T-helper 2 cell treated with Interferon-gamma antibody and Interleukin-4, amounts not matched to agents 5 μg/mL and 100 μg/mL, for 36 hours (primary cell): ENCODE measurements at places on chromosomes 2 and 18.

GRCh38 chr2:199261239-199261638 is 196.5 kb downstream of the SATB2 start:
- no peak for DNase-seq
- H3K27me3 ChIP-seq, result no peaks in the 10 kb centered on the region
- H3K36me3 ChIP-seq, result no peaks in the 10 kb centered on the region
- H3K4me1 ChIP-seq, result no peaks in the 10 kb centered on the region
- H3K27ac ChIP-seq, result no peak overlapping the region

DNA sequence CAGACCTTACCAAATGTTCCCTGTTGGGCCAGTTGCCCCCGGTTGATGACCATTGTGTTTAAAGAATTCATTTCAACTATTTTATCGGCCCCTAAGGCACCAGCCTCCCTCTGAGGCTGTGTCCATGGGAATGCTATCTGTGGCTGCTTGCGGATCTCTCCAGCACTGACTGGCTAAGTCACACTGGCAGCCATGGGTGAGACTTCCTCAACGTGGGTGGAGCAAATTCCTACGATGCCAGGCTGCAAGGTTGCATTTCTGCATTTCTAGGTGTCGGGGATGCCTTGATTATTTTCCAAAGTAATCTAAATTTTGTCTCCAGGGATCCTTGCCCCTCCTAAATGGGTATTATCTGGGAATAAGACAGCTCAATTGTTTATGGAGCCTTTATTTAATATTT is 6.2 kb downstream of the CXCR4 start:
- DNase-seq, result no peak
- peaks cover 39% of the 10 kb centered on the region for H3K36me3 ChIP-seq
- H3K27me3 ChIP-seq, result peaks cover under 1% of the 10 kb centered on the region
- H3K4me3 ChIP-seq, result no peak overlapping the region
- peaks cover 39% of the 10 kb centered on the region for H3K4me1 ChIP-seq

GRCh38 chr2:206084439-206084869 is 1.5 kb downstream of the INO80D start:
- peak; percentile 18 for DNase-seq
- peak overlapping the region; percentile 91 for H3K27ac ChIP-seq
- peaks cover 15% of the 10 kb centered on the region for H3K36me3 ChIP-seq
- H3K27me3 ChIP-seq, result no peaks in the 10 kb centered on the region
- H3K4me1 ChIP-seq, result peaks cover 24% of the 10 kb centered on the region
- peak overlapping the region; percentile 97 for H3K4me3 ChIP-seq

GRCh38 chr2:96806468-96807126 is 9.5 kb upstream of the CNNM3 start:
- H3K36me3 ChIP-seq, result peaks cover 7% of the 10 kb centered on the region
- H3K4me1 ChIP-seq, result peaks cover 11% of the 10 kb centered on the region
- H3K27me3 ChIP-seq, result no peaks in the 10 kb centered on the region
- peak overlapping the region; percentile 69 for H3K4me3 ChIP-seq

DNA sequence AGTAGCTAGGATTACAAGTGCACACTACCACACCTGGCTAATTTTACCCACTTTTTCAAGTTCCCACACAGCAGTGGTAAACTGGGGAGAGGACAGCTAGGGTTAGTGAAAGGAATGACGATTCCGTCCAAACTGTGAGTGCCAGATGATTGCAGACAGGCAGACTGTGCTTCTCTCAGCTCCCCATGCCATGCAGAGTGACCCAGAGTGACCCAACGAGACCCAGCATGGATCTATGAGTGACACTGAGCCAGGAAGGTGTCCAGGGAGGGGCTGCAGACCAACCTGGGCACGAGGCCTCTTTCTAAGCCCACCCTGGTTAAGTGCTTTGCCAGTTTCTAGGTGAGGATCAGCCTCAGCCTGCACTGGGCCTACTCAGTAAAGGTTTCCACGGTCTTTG is 7.7 kb upstream of the KLF11 start:
- no peak overlapping the region for H3K27ac ChIP-seq
- no peak for DNase-seq
- H3K36me3 ChIP-seq, result no peaks in the 10 kb centered on the region
- H3K27me3 ChIP-seq, result peaks cover 4% of the 10 kb centered on the region
- H3K4me3 ChIP-seq, result no peak overlapping the region
- H3K4me1 ChIP-seq, result peaks cover 5% of the 10 kb centered on the region

- H3K36me3 ChIP-seq, result no peaks in the 10 kb centered on the region
- H3K27me3 ChIP-seq, result peaks cover 42% of the 10 kb centered on the region
- peak overlapping the region; percentile 14 for H3K4me3 ChIP-seq
- DNase-seq, result peak; percentile 57
Measured at GRCh38 chr2:111662771-111663470, 221.1 kb downstream of the ANAPC1 start.

DNA sequence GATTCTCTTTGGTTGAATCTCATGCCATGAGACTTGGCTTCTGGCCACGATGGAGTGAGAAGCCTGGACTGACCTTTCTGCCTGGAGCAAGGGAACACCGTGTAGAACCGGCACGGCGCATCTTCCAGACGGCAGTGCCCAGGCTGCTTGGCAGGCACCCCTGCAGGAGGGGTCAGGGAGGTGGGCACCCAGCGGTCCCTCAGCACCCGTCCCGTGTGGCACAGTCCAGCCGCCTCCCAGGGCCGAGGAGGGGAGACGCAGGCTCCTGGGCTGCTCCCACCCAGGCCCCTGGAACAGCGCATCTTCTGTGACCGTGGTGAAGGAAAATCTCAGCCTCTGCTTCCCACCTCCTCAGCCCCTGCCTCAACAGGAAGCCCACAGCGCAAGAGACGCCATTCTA is 95.7 kb downstream of the CMPK2 start:
- H3K27me3 ChIP-seq, result peaks cover 20% of the 10 kb centered on the region
- no peak overlapping the region for H3K27ac ChIP-seq
- H3K4me3 ChIP-seq, result no peak overlapping the region
- H3K36me3 ChIP-seq, result no peaks in the 10 kb centered on the region
- no peak for DNase-seq

DNA sequence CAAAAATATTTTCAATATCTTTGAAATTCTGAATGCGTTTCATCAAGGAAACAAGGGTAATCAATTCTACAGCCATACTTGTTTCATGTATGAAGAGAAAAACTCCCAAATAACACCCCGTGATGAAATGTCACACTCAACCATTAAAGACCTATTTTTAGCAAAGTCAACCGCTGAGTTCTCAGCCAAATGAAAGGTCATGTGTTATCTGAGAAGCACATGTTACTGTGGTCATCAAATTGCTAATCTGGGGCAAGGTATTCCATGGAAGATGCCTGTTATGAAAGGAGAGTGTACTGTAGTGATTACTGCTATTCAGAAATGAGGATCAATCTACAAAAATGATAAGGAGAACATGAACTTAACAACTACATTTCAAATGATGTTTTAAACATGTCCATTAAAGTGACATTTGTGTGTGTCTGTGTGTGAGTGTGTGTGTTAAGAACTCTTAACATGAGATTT is 126.7 kb downstream of the BCL2 start:
- H3K27ac ChIP-seq, result no peak overlapping the region
- peaks cover 32% of the 10 kb centered on the region for H3K36me3 ChIP-seq
- peaks cover 38% of the 10 kb centered on the region for H3K4me1 ChIP-seq
- no peak overlapping the region for H3K4me3 ChIP-seq

- peaks cover 78% of the 10 kb centered on the region for H3K36me3 ChIP-seq
- H3K4me1 ChIP-seq, result peaks cover 77% of the 10 kb centered on the region
- DNase-seq, result no peak
- H3K27ac ChIP-seq, result peak overlapping the region; percentile 74
- H3K27me3 ChIP-seq, result no peaks in the 10 kb centered on the region
- peak overlapping the region; percentile 74 for H3K4me3 ChIP-seq
Measured at GRCh38 chr2:162063899-162064298, 10.1 kb downstream of the DPP4 start.

GRCh38 chr18:51077217-51077616 is 47.2 kb downstream of the SMAD4 start:
- no peak for DNase-seq
- peaks cover 22% of the 10 kb centered on the region for H3K4me1 ChIP-seq
- no peak overlapping the region for H3K4me3 ChIP-seq

DNA sequence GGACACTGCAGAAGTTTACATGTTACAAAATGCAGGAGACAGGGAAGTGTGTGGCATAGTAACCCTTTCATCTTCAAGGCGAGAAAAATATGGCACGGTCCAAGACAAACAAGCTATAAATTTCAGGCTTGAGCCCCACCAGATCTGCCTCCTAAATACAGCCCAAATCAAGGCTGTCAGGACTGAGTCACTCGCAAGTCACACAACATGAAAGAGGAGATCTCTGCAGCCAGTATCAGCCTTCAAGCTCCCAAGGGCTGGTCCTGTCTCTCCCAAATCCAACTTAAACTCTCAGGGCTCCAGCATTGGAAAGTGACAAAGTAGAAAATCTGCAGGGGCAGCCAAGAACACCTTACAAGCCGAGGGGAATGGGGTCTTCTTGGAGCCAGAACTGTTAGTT is 106.3 kb upstream of the GATA6 start:
- no peaks in the 10 kb centered on the region for H3K36me3 ChIP-seq
- H3K27ac ChIP-seq, result no peak overlapping the region
- H3K4me1 ChIP-seq, result no peaks in the 10 kb centered on the region
- no peak overlapping the region for H3K4me3 ChIP-seq

- no peak overlapping the region for H3K4me3 ChIP-seq
- DNase-seq, result no peak
- H3K27me3 ChIP-seq, result no peaks in the 10 kb centered on the region
Measured at GRCh38 chr2:210768329-210768910, 212.0 kb downstream of the CPS1 start.

DNA sequence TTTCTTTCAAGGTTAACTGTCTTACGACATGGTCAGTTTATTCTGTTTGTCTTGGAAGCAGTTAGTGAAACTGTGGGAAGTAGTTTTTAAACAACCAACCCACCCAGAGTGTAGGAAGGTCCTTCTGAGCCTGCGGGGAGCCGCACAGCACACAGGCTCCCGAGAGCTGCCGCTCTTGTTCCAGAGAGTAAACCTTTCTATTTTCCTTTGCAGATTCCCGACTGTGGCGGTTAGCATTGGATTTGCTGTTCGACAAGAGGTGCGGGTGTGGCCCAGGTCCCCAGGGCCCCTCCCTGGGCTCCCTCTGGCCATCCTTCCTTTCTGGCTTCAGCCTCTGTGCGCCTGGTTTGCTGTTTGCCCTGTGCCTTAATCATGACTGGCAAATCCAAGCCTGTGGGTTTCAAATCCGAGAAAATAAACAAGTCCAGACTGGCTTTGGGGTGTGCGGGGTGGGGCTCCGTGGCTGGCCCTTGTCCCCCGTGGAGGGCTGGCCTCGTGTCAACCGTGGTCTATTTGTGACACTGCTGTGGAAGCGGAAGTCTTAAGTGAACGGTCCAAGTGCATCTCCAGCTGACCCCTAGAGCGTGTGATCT is 30.7 kb downstream of the IMPA2 start:
- no peak overlapping the region for H3K27ac ChIP-seq
- no peak overlapping the region for H3K4me3 ChIP-seq
- no peaks in the 10 kb centered on the region for H3K4me1 ChIP-seq
- peaks cover under 1% of the 10 kb centered on the region for H3K36me3 ChIP-seq

GRCh38 chr2:198698230-198698629 is 759.5 kb downstream of the SATB2 start:
- no peak overlapping the region for H3K27ac ChIP-seq
- no peaks in the 10 kb centered on the region for H3K36me3 ChIP-seq
- no peak for DNase-seq

- H3K27me3 ChIP-seq, result no peaks in the 10 kb centered on the region
- peaks cover under 1% of the 10 kb centered on the region for H3K4me1 ChIP-seq
- H3K27ac ChIP-seq, result no peak overlapping the region
- no peak for DNase-seq
- no peak overlapping the region for H3K4me3 ChIP-seq
- no peaks in the 10 kb centered on the region for H3K36me3 ChIP-seq
Measured at GRCh38 chr2:169012812-169013627, 18.1 kb downstream of the ABCB11 start.

GRCh38 chr2:239393388-239393940 is 7.4 kb downstream of the HDAC4 start:
- H3K4me1 ChIP-seq, result peaks cover 23% of the 10 kb centered on the region
- no peaks in the 10 kb centered on the region for H3K27me3 ChIP-seq
- no peak overlapping the region for H3K4me3 ChIP-seq

DNA sequence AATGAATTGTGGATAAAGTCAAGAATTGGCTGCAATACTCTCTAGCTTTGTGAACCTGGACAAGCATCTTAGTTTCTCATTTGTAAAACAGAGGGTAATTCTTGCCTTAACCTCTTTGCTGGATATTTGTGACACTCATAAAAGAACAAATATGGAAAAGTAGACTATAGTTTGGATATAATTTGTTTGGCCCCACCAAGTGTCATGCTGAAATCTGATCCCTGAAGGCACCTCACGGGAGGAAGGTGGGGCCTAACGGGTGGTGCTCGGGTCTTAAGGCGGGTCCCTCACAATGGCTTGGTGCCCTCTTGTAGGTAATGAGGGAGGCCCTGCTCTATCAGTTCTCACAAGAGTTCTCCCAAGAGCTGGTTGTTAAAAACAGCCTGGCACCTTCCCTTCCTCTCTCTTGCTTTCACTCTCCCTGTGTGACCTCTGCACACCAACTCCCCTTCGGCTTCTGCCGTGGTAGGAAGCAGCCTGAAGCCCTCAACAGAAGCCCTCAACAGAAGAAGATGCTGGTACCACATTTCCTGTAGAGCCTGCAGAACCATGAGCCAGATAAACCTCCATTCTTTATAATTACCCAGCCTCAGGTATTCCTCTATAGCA is 37.4 kb downstream of the ARL4C start:
- H3K4me1 ChIP-seq, result peaks cover 72% of the 10 kb centered on the region
- no peaks in the 10 kb centered on the region for H3K27me3 ChIP-seq
- DNase-seq, result no peak
- H3K4me3 ChIP-seq, result peak overlapping the region; percentile 67

DNA sequence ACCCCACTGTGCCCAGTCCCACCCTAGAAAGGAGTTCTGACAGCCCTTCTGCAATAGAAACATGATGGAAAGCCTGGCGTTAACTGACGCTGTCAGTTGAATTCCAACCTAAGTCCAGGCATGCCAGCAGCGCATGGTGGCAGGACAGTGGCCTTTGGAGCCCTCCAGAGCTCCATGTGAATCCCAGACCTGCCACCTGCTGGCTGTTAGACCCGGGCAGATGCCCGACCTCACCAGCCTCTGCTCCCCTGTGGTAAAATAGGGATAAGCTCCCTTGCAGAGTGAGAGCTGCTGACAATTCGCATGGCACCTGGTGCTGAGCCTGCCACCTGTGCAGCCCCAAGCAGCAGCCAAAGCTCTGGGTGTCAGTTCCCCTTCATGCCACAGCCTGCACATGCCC is 138.6 kb downstream of the LOXHD1 start:
- no peaks in the 10 kb centered on the region for H3K27me3 ChIP-seq
- H3K36me3 ChIP-seq, result no peaks in the 10 kb centered on the region
- no peak for DNase-seq
- H3K4me3 ChIP-seq, result no peak overlapping the region
- no peak overlapping the region for H3K27ac ChIP-seq

GRCh38 chr2:70088598-70089219 is 1.4 kb downstream of the PCBP1 start:
- peaks cover 46% of the 10 kb centered on the region for H3K36me3 ChIP-seq
- DNase-seq, result no peak
- peak overlapping the region; percentile 99 for H3K4me3 ChIP-seq
- peak overlapping the region; percentile 94 for H3K27ac ChIP-seq
- peaks cover 51% of the 10 kb centered on the region for H3K4me1 ChIP-seq
- peaks cover 4% of the 10 kb centered on the region for H3K27me3 ChIP-seq

- no peaks in the 10 kb centered on the region for H3K36me3 ChIP-seq
- no peak overlapping the region for H3K4me3 ChIP-seq
- DNase-seq, result no peak
Measured at GRCh38 chr2:101349893-101350662, 37.2 kb downstream of the CREG2 start.

GRCh38 chr2:33108483-33109443 is 162.0 kb downstream of the LTBP1 start:
- no peak overlapping the region for H3K4me3 ChIP-seq
- peaks cover 11% of the 10 kb centered on the region for H3K27me3 ChIP-seq
- no peaks in the 10 kb centered on the region for H3K4me1 ChIP-seq
- DNase-seq, result no peak
